ENCODE measurements at places on chromosomes 3 and 15.
A peak's percentile ranks its signal among the peaks of the same experiment; 100 is the strongest.

- DNase-seq: no peak
These were observed 69.5 kb upstream of the GUCA1C start for GRCh38 chr3:109023167-109023566.

GRCh38 chr3:50602595-50603191 is 8.9 kb downstream of the CISH start:
- no peak for DNase-seq

DNA sequence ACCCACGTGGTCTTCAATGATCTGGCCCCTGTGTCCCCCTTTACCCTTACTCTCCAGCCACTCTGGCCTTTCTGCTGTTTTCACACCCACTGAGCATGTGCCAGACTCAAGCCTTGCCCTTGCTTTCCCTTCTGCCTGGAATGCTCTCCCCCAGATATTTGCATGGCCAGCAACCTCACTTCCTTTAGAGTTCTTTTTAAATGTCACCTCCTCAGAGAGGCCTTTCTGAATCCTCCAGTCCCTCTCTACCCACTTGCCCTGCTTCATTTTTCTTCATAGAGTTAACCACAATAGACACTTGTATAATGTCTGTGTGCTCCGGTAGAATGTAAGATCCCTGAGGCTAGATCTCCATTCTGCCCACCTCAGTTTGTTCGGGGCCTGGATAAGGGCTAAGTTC is 39.4 kb upstream of the TIPARP start:
- no peak for DNase-seq

DNA sequence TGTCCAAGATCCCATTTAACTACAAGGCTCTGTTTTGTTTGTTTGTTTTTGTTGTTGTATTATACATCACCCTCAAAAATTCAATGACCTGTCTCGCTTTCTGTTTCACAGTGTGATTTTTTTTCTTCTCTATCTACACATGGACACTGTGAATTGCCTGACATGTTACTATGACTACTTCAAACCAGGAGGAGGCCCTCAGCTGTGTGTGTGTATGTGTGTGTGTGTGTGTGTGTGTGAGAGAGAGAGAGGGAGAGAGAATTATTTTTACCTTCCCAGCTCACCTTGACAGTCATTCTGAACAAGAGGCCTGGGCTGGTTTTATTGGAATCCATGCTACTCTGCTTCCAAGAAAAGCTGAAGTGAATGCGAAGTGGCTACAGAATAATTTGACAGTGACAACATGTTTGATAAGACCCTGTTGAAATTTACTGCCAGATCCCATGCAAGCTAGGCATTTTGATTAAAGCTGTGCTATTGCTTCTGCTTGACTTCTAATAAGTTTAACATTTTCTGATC is 841.4 kb downstream of the NSUN3 start:
- no peak for DNase-seq

- no peak for DNase-seq
These were observed 23.4 kb upstream of the PPARG start for GRCh38 chr3:12265508-12265907.

- no peak for DNase-seq
These were observed 258.8 kb downstream of the IL5RA start for GRCh38 chr3:2851361-2851760.

DNA sequence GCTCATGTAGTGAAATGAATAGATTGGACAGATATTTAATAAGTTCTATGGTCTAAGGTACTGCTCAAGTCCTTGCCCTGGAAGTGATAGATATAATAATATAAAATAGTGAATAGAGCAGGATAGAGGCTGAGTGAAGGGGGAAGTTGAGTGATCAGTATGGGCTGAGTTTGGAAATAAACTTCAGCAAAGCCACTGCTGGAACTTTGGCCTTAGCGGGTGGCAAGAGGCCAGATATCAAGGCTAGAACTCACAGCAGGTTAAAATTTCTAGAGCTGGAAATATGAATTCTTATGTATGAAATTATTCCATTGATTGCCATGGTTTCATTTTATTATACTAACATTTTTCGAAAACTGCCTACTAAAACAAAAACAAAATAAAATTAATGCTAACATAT is 267.6 kb upstream of the DPH6 start:
- no peak for DNase-seq

DNA sequence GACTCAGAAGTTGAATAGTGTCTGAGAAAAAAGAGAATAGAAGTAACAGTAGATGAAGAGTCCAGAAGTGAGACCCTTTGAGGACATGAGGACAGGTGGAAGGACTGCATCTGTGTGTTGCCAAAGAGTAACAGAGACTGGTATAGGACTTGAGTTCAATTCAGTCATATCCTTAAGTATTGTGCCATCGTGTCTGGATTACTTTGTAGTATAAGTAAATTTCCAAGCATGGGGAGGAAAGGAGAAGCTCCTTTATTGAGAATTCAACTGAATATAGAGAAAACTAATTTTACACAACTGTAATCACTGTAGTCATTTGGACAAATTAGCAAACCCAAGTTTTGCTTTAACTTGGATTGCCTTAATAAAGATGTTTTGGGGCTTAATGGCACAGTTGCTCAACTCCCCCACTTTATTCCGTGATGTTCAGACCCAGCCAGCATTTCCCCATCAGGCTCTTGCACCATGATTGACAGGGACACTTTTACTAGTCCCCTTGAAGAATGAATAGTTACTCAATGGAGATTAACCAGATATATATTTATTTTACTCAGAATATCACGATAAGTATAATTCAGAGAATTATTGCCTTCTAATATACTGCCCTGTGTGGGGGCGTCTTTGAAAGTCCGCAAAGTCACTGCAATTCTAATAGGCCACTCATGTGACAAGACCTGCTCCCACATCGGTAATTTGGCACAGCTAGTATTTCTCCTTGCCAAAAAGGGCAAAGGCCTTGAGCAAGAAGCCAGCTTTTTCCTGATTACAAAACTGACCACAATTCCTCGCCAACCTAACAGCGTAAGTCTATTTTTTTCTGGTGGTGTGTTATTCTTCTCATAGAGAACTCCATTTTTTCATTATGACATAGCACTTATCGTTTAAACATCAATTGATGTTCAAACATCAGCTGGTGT is 61.3 kb downstream of the PPARG start:
- no peak for DNase-seq

DNA sequence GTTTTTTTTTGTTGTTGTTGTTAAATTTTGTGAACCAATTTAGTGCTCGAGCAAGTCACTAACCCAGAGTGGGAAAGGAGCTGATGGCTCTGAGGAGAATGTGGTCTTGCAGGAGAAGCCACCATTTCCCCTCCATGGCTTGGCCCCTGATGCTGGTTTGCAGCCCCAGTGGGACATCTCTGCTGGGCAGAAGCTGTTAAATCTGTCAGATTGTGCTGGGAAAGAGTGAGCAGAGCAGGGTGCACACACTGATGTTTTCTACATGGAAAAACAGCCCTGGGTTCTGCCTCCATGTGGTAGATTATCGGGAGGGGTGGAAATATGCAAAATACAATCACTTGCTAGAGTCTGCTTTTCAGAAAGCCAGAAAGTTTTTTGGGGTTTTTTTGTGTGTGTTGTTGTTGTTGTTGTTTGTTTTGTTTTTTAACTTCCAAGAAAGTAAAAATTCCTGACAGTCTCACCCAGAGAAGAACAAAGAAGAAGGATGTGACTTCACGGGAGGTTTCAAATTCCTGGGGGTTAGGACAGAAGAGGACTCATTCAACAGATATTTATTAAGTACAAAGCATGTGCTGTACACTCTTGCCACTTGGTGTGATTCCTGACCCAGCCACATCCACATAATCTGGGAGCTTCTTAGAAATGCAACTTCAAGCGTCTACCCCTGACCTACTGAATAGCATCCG is 133.7 kb downstream of the FOXB1 start:
- no peak for DNase-seq

- no peak for DNase-seq
These were observed 417 bp downstream of the HACD2 start for GRCh38 chr3:123584284-123584987.

DNA sequence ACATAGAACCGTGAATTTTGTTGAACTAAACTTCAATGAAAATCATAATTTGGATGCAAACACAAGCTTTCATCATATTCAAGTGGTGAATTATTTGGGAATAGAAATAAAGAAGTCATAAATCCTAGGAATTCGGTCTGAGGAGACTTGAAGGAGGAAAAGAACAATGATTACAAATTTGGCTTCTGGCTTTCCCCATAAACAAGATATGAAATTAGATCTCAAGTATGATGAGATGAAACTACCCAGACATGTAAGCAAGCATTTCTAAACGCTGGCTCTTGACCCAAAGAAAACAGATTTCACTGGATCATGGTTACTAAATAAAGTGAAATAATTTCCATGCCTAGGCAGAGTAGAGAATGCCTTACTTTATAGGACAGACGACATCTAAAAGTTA is 146.9 kb upstream of the LRTM1 start:
- DNase-seq: no peak

DNA sequence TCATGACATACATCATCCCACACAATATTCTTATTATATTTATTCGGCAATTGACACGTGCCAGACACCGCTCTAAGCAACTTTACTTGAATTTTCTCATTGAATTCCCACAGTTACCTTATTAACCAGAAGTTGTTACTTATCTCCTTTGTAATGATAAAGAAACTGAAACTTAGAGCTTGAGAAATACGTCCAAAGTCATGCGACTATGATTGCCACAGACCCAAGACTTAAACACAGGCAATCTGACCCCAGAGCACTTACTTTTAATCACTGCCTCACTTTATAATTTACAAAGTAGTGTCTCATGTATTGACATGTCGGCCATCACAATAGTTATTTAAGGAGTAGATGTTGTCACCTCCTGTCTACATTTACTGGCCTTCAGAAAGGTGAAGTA is 64.7 kb downstream of the ATP13A4 start:
- DNase-seq: no peak

- no peak for DNase-seq
These were observed 44.6 kb downstream of the RAB27A start for GRCh38 chr15:55245059-55245458.

DNA sequence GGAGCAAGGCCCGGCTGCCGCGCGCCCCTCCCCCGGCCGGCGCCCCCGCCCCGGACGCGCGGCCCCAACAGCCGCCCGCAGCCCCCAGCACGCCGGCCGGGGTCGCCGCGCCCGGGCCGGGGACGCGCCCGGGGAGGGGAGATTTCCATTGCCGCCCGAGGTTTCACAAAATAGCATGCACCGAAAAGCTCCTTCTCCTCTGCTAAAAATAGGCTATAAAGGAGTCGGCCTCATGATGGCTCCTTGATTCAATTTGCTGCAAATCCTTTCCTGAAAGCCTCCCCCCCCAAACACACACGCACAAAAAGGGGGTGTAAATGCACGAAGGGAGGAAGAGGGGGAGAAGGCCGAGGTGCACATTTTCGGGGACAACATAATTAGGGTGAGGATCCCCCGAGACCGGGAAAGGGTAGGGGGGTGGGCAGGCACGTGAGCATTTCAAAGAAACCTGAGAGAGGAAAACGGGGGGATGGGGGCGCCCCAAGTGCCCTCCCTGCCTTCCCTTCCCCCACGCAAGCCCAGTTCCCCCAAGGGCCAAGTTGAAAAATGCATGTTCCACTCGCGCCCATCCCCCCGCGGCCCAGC is 734 bp downstream of the TBL1XR1 start:
- no peak for DNase-seq

DNA sequence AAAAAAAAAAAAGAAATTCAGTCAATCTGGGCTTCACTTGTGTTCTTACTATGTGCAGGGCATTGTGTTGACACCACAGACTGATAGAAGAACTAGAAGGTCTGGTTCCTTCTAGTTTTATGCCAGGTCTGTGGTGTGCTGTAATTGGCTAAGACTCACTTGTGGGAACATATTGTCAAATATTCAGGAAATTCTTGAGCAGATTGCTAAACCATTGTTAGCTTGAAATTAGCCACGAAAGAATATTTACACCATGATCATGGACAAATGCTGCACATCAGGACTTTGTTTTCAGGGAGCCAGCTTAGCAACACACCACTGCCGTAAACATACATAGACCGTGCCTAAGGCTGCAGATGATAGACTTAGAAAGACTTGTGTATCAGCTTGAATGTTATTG is 74.6 kb downstream of the GTPBP8 start:
- DNase-seq: no peak

DNA sequence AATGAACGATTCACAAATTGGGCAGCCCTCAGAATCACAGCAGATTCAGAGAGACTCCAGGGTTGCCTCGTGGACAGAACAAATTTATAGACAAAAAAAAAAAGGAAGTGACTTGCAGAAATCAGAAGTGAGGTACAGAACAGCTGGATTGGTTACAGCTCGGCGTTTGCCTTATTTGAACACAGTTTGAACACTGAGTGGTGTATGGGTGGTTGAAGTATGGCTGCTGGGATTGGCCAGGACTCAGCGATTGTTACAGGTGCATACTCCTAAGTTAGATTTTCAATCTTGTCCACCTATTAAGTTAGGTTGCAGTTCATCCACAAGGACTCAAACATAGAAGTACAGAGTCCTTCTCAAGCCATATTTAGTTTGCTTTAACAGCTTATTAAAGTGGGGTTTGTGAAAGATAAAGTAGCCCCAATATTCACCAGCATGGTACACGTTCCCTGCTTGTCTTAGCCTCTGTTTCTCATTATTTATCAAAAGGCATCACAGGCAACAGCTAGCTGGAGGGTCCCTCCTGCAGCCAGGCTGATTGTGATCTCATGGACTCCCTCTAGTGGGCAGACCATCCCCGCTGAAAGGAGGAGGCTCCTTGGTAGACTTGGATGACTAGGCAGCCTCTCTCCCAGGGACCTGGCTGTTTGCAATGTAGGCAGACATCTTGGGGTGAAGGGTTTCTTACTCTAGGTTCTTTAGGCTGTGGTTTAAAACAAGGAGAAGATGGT is 17.6 kb upstream of the ALDH1L1 start:
- DNase-seq: no peak

GRCh38 chr15:52136442-52136980 is 23.9 kb upstream of the BCL2L10 start:
- peak; percentile 27 for DNase-seq

DNA sequence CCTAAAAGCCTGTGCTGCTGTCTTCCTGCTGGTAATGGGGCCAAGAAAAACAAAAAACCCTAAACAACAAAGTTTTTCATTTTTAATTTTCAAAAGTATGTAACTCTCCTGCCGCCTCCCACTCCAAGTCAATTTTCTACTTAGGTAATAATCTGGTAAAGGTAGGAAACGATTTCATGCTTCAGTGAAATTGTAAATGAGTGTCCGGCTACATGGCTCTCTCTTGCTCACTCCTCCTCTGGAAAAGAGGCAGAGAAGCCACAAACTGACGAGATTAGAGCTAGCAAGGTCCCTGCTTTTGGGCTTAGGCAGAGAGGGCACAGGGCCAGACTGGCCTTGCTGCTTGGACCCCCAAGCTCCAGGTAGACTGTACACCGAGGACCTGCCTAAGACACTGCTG is 23.5 kb downstream of the KLHL25 start:
- DNase-seq: no peak

DNA sequence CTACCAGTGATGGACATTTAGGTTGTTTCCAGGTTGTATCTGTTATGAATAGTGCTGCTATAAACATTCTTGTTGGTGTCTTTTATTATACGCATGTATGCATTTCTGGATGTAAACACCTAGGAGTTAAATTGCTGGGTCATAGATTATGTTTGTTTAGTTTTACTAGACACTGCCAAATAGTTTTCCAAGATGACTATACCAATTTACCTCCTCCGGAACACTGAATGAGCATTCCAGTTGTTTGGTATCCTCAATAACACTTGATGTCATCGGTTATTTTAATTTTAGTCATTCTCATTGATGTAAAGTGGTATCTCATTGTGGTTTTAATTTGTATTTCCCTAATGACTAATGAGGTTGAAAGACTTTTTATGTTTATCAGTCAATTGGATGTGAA is 36.6 kb upstream of the ARID3B start:
- no peak for DNase-seq
